DMS79 (cell line): ENCODE measurements at places on chromosomes 2 and 18.

- no peak for DNase-seq
These were observed 1363.2 kb upstream of the ACVR2A start for GRCh38 chr2:146481629-146482028.

GRCh38 chr2:33788044-33788443 lies 188.9 kb upstream of the FAM98A start:
- no peak for DNase-seq

DNA sequence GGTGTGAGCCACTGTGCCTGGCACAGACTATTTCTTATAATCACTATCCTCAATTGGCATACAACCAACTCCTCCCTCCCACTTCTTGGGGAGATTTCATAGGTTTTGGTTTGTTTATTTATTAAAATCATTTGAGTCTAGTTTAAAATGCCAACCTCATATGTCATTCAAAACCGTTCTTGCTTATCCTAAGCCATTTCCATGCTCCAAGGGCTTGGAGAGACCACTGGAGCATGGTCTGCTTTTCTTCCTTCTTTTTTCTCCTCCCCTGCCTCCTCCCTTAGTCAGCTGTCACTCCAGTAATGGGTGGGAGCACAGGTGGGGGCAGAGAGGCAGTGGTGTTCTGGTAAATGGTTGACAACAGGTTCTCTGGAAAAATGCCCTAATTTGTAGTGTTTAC lies 20.4 kb upstream of the KCNS3 start:
- DNase-seq, result no peak

DNA sequence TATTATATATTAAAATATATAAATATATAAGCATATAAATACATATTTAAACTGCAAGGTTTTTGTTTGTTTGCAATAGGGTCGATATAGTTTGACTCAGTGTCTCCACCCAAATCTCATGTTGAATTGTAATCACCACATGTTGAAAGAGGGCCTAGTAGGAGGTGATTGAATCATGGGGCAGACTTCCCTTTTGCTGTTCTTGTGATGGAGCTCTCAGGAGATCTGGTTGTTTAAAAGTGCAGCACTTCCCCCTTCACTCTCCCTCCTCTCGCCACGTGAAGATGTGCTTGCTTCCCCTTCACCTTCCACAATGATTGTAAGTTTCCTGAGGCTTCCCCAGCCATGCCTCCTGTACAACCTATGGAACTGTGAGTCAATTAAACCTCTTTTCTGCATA lies 2137.3 kb upstream of the CELF4 start:
- no peak for DNase-seq

DNA sequence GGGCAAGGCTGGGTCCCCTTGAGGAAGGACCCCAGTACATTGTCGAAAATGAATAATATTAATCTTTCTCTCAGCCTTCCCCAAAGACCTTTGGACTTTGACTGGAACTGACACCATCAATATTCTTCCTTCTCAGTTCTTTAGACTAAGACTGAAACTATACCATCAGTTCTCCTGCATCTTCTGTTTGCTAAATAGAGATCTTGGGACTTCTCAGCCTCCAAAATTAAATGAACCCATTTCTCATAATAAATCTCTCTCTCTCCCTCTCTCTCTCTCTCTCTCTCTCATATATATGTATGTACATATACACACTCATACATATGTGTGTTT lies 39.7 kb upstream of the VRK2 start:
- DNase-seq, result no peak

DNA sequence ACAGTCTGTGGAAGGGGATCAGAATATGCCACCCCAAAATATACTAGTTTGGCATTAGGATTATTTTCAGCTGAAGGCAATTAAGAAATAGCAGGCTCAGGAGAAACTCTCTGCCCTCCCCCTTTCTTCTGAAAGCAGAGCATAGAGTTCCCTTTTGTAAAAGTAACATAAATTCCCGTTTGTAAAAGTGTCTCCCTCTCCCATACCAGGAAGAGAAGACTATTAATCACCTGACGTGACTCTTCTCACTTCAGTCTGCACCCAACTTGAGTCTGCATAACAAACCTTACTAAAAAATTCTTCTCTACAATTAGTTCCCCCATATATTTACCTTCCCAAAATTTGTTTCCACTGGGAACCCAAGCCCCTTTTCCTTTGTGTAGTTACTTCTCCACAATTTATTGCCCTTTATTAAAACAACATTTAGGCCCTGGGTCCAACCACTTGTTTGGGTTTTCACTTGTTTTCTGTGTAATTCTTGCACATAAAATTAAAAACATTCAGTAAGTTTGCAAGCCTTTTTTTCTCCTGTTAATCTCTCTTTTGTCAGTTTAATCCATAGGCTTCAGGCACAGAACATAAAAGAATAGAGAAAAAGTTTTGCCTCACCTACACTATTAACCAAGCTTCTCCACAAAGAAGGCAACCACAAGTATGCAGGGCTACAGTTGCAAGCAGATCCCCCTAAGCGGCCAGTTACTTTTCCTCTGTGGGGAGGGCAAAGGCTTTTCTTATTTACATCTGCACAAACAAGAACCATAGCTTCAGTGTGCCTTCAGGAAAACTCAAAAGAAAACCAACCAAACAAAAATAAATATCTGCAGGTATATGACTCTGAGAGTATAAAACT lies 107.6 kb upstream of the MSH2 start:
- no peak for DNase-seq

DNA sequence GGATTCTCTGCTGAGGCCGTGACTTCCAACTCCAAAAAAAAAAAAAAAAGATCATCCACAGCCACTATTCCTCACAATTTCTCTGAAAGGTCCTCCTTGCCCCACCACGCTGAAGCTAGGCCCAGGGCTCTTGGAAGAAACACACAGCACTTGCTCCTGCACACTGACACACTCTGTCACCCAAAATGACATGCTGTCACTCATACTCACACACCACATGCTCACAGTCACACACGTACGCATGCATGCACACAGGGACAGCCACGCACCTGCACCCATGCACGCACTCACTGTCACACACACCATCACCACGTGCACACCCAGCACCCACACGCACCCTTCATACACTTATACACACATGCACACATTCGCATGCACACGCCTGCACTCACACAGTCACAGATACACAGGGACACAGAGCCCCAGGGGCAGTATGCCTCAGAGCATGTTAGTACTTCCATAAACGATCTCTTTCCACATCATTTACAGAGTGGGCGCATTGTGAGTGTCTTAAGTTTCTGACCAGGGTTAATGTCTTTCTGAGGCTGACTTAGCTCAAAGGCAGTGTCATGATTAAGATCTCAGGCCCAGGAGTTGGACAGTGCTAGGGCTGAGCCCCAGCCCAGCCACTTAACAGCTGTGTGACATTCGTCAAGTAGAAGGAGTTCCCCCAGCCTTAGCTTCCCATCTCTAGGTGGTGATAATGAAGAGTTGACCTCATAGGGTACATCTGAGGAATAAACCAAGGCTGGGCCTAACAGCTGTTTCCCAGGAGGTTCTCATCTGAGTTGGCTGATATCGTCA lies 93.4 kb downstream of the GLI2 start:
- DNase-seq, result no peak

- no peak for DNase-seq
These were observed 17.6 kb downstream of the TBC1D8 start for GRCh38 chr2:101133492-101134100.

- no peak for DNase-seq
These were observed 18.4 kb upstream of the ZNF638 start for GRCh38 chr2:71313016-71313766.

DNA sequence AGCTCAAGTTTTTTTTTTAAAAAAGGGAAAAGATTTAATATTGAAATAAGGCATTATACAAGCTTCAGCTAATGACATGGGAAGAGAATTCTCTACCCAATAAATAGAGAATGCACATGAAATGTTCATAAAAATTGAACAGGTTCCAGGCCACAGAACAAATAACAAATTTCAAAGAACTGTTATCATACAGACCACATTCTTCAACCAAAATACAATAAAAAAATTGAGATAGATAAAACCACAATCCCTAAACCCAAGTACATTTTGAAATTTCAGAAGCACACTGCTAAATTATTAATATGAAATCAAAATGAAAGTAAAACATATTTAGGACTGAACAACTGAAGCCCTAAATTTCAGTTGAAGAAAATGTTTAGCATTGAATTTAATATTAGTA lies 89.6 kb downstream of the BCL2 start:
- DNase-seq, result no peak

- DNase-seq, result no peak
These were observed 17.7 kb downstream of the CPLX4 start for GRCh38 chr18:59300676-59301285.

GRCh38 chr18:58256316-58257080 lies 212.5 kb downstream of the NEDD4L start:
- no peak for DNase-seq
